ENCODE measurements at places on chromosomes 3 and 15.

GRCh38 chr3:125611908-125612307, 16.6 kb upstream of the OSBPL11 start:
- no peak for DNase-seq

DNA sequence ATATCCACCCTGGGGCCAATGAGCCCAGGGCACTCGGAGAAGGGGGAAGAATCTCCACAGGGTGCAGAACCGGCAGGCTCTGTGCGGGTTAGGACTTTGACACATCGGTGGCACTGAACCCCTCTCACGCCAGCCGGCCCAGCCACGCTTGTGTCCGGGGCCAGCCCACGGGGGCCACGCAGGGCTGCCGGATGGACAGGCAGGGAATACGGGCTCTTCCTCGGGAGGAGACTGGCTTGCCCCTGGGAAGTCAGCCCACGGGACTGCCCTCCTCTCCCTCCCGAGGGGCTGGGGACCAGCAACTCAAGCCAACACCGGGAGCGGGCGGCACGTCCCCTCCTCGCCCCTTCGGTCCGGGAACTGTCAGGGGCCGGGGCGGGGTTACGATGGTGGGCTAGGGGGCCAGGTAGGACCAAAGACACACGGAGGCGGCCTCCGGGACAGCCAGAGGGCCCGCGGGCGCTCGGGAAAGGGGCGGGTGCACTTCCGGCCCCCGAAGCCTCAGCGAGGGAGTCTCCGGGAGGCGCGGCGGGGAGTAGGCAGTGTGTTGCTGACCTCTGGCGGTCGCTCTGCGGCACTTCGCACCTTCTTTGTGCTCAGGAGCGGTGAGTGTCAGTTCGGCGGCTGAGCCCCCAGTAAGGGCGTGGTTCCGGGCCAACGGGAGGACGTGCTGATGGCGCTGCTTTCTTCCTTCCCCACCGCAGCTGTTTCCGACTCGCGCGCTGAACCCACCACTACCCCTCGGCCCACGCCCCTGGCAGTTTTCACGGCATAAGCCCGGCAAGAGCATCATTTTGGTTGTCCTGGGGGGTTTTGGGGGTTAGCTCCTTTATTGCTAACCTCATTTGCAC, 5.1 kb upstream of the CYP8B1 start:
- peak; percentile 94 for DNase-seq

DNA sequence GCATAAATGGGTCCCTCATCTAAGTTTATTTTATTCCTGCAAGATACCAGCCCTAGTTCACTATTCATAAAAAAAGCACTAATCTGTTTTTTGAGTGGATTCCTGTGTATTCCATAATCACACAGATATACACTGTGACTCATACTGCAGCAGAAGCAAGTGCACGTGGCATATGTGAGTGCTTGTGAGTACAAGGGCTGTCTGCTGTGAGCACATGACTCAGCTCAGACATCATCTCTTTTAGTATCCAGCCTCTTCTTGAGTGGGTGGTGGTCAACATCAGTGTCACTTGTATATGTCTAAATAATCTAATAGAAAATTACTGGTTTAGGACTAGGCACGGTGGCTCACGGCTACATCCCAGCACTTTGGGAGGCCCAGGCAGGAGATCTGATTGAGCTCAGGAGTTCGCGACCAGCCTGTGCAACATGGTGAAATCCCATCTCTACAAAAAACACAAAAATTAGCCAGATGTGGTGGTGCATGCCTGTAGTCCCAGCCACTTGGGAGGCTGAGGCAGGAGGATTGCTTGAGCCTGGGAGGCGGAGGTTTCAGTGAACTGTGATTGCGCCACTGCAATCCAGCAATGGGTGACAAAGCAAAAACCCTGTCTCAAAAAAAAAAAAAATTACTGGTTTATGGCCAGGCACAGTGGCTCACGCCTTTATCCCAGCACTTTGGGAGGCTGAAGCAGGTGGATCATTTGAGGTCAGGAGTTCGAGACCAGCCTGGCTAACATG, 49.8 kb downstream of the NIPA2 start:
- DNase-seq = no peak

DNA sequence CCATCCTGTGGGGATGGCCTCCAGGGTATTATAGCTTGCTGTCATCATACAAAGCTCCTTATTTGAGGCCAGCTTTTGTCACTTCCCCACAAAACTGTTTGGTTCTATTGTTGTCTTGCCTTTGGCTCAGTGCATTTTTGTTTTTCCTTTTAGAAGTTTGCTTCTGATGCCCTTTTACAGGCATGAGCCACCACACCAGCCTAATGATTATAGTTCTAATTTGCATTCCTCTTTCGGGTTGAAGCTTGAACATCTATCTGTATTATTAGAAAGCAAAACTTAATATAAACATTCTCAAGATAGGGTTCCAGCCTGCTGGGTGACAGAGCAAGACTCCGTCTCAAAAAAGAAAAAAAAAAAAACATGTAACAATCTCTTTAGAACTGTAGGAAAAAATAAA, 39.8 kb downstream of the SMARCC1 start:
- DNase-seq = no peak

DNA sequence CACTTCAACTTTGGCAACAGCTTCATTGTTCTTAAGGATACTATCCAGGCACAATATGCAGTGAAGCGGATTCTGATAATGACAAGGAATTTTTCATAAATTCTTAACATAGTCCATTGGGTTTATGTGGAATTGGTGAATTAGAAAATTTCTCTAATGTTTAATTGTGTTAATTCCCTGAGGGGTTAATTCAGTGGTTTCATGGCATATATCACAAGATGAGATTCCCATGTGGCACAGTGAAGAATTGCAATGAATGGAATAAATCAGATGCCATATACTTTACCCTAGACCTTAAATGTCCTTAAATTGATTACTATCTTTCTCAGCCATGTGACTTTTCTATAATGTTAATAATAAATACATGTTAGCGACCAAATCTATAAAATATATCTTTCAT, 1244.1 kb downstream of the ROBO2 start:
- no peak for DNase-seq

DNA sequence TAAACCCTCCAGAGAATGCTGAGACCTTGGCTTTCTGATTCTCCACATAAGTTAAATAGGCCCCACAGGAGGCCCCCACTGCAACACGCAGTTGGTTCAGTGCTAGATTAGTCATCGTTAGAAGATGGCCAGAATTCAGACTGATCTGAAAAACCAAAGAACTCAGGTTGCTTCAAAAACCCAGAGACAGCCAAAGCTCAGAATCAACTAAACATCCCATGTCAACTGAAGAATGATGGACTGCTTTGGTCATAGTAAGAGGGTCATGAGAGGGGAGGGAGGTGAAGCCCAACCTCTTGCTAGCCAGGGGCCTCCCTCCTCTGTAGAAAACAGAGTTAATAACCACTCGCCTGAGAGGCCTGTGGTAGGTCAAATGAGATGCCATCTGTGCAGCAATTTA, 93.1 kb downstream of the AKAP13 start:
- DNase-seq = no peak

GRCh38 chr15:78998526-78998925, 53.7 kb upstream of the CTSH start:
- no peak for DNase-seq

GRCh38 chr15:44719293-44719999, 8.1 kb downstream of the B2M start:
- no peak for DNase-seq
